ENCODE measurements at places on chromosomes 4 and X.

- DNase-seq, result no peak
Measured at GRCh38 chrX:133638285-133638684, 223.0 kb upstream of the GPC4 start.

- DNase-seq, result peak; percentile 40
Measured at GRCh38 chr4:80173401-80173800, 23.9 kb upstream of the PRDM8 start.

DNA sequence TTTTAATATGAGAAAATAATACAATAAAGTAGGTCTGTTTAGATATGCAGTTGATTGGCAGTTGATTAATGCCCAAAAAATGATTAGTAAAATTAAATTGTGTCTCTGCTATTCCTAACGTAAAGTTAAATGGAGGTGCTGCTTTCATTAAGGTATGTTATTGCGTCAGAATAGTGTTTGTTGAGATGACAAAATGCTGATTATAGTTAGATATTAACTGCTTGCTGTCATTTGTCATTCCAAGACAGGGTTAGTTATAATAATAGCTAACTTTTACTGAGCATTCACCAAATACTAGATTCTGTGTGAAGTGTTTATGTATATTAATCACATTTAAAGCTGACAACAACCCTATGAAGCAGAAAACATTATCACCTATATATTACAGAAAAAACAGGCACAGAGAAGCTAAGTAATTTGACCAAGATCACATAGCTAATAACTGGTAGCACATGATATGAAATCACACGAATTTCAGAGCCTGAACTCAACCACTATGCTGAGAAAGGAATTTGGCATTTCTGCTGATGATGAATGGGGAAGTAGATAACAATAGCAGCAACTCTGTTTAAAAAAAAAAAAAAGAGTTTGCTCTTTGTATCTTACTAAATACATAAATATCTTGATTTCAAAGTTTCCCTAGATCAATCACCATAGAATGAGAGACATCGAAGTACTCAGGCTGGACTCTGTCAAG lies 59.7 kb upstream of the WDR44 start:
- no peak for DNase-seq

GRCh38 chr4:10040049-10040892 lies 19.0 kb upstream of the SLC2A9 start:
- no peak for DNase-seq

DNA sequence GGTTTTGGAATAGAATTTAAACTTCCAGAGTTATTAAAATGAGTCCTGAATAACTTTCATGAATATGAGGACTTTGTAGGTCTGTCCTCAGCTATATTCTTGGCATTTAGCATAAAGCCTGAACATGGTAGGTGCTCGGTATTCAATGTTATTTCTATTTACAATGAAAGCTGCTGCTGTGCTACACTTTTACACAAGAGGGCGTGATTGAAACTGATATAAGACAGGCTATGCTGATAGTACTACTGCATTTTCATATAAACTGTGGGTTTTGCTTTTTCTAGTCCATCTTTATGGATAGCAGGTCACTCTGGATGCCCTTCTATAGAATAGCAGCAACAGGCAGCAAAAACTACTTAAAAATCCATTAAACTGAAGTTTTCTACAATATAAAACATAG lies 12.3 kb upstream of the GNPDA2 start:
- no peak for DNase-seq

All from T follicular helper cell (primary cell).